ENCODE measurements at places on chromosomes 1 and 21. TPM values are rescaled to one million over a fixed set of nuclear protein-coding genes. Genes with fewer than 3 reads are reported as not detected.

- no peaks in the 10 kb centered on the region for H3K4me1 ChIP-seq
- no peaks in the 10 kb centered on the region for H3K36me3 ChIP-seq
- H3K27ac ChIP-seq: no peak overlapping the region
- peak; percentile 82 for DNase-seq
- no peak overlapping the region for H3K4me3 ChIP-seq
Observed at GRCh38 chr1:33634806-33635205, 162.4 kb downstream of the ZSCAN20 start.

GRCh38 chr21:15850645-15851044 is 120.9 kb downstream of the USP25 start:
- no peaks in the 10 kb centered on the region for H3K27me3 ChIP-seq
- peaks cover 28% of the 10 kb centered on the region for H3K4me1 ChIP-seq
- H3K4me3 ChIP-seq: no peak overlapping the region
- DNase-seq: no peak
- H3K27ac ChIP-seq: no peak overlapping the region

DNA sequence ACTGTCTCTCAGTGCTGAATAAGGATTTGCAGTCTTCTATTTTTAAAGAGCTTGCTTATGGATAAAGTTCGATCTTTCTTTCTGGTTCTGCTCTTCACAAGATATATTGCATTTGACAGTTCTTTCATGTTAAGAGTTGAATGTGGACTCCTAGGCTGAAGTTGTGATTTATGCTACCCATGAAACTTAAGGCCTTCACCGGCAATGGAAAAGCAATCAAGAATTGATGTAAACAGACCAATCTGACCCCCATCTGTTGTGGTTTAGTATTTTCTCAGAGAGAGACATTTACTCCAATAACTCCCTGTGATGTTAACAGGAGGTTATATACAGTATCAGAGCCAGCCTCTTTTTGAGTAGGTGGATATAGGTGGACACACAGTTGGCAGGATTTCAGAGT is 165.8 kb downstream of the PAPPA2 start:
- H3K4me3 ChIP-seq: no peak overlapping the region
- H3K36me3 ChIP-seq: no peaks in the 10 kb centered on the region
- H3K27ac ChIP-seq: no peak overlapping the region
- H3K27me3 ChIP-seq: no peaks in the 10 kb centered on the region

- no peaks in the 10 kb centered on the region for H3K4me1 ChIP-seq
- no peak overlapping the region for H3K4me3 ChIP-seq
- DNase-seq: no peak
- H3K27me3 ChIP-seq: no peaks in the 10 kb centered on the region
Observed at GRCh38 chr1:84121360-84121759, 22.7 kb upstream of the PRKACB start.

GRCh38 chr1:10639775-10640578 is 156.5 kb downstream of the CASZ1 start:
- no peak overlapping the region for H3K27ac ChIP-seq
- no peak overlapping the region for H3K4me3 ChIP-seq
- DNase-seq: no peak
- H3K27me3 ChIP-seq: no peaks in the 10 kb centered on the region
- H3K4me1 ChIP-seq: peaks cover 30% of the 10 kb centered on the region

DNA sequence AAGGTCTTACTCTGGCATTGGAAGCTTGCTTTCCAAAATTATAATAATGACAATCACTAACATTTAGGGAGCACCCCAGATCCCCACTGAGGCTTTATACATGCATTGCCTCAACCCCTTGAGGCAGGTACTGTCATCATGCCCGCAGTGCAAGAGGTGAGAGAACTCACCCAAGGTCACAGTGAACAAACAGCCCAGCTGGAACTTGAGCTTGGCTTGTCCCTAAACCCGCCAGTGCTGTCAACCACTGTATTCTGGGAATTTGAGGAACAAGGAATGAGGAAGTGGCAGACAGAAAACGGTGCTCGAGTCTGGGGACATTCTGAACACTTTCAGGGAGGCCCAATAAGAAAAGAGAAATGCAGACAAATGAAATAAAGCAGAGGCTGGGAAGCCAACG is 34.6 kb upstream of the TLR5 start:
- no peak overlapping the region for H3K27ac ChIP-seq
- no peaks in the 10 kb centered on the region for H3K36me3 ChIP-seq
- no peak for DNase-seq

- H3K4me3 ChIP-seq: no peak overlapping the region
- no peak for DNase-seq
- peaks cover 6% of the 10 kb centered on the region for H3K4me1 ChIP-seq
- no peak overlapping the region for H3K27ac ChIP-seq
Observed at GRCh38 chr1:229102741-229103391, 168.0 kb upstream of the RAB4A start.

DNA sequence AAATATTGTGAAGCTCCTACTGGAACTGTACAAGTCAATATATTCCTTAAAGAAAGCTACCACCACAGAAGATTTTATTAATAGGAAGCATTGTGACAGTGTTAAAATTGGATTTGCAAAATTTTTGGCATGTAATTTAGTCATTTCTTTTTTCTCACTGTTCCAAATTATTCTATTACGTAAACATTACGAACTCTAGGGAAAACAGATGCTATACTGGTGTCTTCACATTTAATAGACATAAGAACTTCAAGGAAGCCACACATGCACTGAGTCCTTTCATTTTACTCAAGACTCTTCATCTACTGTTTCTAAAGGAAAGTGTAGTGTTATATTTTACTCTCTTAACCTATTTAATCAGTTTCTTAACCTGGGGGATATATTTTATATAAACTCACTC is 135.4 kb downstream of the HMCN1 start:
- no peak for DNase-seq
- peaks cover 33% of the 10 kb centered on the region for H3K36me3 ChIP-seq
- no peak overlapping the region for H3K27ac ChIP-seq
- H3K27me3 ChIP-seq: no peaks in the 10 kb centered on the region
- H3K4me3 ChIP-seq: no peak overlapping the region

DNA sequence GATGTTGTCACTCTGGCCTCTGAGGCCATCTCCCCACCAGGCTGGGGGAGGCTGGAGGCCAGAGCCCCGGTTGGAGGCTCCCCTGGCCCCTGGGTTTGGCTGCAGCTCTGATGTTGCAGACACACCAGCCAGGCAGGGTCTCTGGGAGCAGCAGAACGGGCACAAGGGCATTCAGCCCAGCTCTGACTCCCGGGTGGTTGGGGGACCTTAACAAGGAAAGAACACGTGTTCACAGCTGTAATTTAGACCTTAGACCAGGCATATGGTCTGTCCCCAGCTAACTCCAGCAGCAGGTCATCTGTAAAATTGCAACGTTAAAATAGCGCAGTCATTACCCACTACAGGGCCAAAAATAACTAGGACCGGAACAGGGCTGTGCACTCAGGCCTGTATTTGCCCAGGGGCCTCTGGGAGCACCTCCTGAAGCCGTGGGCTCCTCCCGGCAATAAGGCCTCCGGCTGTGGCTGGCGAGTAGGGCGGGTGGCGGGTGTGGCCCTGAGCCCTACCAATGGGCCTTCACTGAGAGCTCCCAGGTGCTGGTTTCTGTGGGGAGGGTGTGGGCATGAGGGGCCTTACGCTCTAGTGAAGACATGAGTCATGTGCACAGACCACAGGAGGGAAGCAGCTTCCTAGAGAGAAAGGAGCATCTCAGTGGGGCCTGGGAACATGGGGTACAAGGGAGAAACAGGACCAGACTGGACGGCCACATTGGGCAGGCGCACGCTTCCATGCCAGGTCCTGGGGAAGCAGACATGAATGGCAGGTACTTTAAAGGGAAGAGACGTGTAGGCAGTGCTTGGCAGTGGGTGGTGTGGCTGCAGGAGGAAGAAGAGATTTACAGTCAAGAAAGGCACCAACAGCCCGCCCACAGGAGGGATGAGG is 6.1 kb downstream of the LDLRAP1 start:
- H3K27ac ChIP-seq: peak overlapping the region; percentile 92
- no peaks in the 10 kb centered on the region for H3K27me3 ChIP-seq
- peak overlapping the region; percentile 14 for H3K4me3 ChIP-seq
- H3K4me1 ChIP-seq: peaks cover 63% of the 10 kb centered on the region

DNA sequence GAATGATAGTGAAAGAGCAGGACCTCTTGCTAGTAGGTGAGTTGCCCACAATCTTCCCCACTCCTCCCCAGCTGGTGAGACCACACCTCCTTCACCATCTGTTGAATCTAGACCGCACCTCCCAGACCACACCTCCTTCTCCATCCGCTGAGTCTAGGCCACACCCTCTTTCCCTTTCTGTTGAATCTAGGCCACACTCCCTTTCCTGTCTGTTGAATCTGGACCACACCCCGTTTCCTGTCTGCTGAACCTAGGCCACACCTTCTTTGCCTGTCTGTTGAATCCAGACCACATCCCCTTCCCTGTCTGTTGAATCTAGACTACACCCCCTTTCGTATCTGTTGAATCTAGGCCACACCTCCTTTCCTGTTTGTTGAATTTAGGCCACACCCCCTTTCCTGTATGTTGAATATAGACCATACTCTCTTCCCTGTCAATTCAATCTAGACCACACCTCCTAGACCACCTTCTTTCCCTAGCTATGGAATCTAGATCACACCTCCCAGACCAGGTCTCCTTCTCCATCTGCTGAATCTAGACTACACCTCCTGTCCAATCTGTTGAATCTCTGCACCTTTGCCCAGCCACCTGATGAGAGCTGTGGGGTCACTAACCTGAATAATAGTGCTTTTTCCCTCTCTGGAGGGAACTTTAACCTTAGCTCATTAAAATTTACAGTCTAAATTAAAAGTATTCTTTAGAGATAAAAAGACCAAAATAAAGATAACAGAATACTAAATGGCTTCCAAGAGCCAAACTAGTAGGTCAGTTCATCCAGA is 116.3 kb downstream of the DAB1 start:
- no peak overlapping the region for H3K4me3 ChIP-seq
- no peaks in the 10 kb centered on the region for H3K4me1 ChIP-seq
- no peak overlapping the region for H3K27ac ChIP-seq
- H3K27me3 ChIP-seq: peaks cover 3% of the 10 kb centered on the region

GRCh38 chr1:224435999-224436398 is 1.4 kb upstream of the WDR26 start:
- no peaks in the 10 kb centered on the region for H3K27me3 ChIP-seq
- peak overlapping the region; percentile 94 for H3K27ac ChIP-seq
- no peak for DNase-seq
- H3K36me3 ChIP-seq: peaks cover 7% of the 10 kb centered on the region
- H3K4me1 ChIP-seq: peaks cover 26% of the 10 kb centered on the region
- peak overlapping the region; percentile 95 for H3K4me3 ChIP-seq

- peaks cover 28% of the 10 kb centered on the region for H3K27me3 ChIP-seq
- H3K4me3 ChIP-seq: no peak overlapping the region
- H3K4me1 ChIP-seq: peaks cover 2% of the 10 kb centered on the region
- H3K36me3 ChIP-seq: no peaks in the 10 kb centered on the region
Observed at GRCh38 chr1:234216116-234216703, 157.0 kb upstream of the COA6 start.

- no peak for DNase-seq
- H3K27me3 ChIP-seq: no peaks in the 10 kb centered on the region
- H3K36me3 ChIP-seq: peaks cover 45% of the 10 kb centered on the region
- H3K4me1 ChIP-seq: peaks cover 15% of the 10 kb centered on the region
Observed at GRCh38 chr1:223752721-223753515, 40.6 kb downstream of the CAPN2 start.

DNA sequence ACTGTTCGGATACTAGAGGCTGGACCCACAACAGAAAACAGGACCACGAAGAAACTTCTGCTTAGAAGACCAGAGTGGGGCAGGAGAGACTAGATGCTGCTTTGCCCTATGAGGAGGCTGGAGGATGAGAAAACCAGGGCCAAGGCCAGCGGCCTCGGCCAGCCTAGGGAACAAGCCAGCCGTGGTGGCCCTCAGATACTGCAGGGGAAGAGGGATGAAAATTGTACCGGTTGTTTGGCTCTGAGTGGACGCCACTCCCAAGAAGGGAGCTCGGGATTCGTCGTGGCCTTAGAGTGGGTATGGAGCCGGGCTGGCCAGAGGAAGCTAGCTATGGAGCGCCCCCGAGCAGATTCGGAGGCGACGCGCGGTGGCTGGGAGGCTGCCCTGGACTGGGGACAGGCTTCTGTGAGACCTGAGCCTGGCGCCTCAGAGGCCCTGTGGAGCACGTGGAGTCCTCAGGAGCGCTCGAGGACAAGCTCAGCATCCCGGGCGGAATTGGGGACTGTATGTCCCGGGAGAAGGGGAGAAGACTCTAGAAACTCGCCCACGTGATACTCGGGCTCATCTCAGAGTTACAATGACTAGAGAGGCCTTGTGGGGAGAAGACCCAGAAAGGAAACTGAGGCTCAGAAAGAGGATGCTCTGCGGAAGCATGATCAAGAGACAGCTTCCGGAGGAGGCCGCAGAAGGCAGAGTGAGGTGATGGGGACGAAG is 2.8 kb downstream of the PRRX1 start:
- peak overlapping the region; percentile 94 for H3K27ac ChIP-seq
- H3K4me3 ChIP-seq: peak overlapping the region; percentile 90
- peaks cover 41% of the 10 kb centered on the region for H3K36me3 ChIP-seq
- H3K4me1 ChIP-seq: peaks cover 65% of the 10 kb centered on the region
- H3K27me3 ChIP-seq: no peaks in the 10 kb centered on the region

- no peak for DNase-seq
- peaks cover 3% of the 10 kb centered on the region for H3K27me3 ChIP-seq
- peak overlapping the region; percentile 71 for H3K4me3 ChIP-seq
Observed at GRCh38 chr1:226223786-226224244, 351 bp downstream of the MIXL1 start.

- DNase-seq: no peak
- no peak overlapping the region for H3K27ac ChIP-seq
- peaks cover 8% of the 10 kb centered on the region for H3K36me3 ChIP-seq
- H3K4me3 ChIP-seq: no peak overlapping the region
- no peaks in the 10 kb centered on the region for H3K27me3 ChIP-seq
Observed at GRCh38 chr1:16621300-16621658, 7.9 kb upstream of the NBPF1 start.

DNA sequence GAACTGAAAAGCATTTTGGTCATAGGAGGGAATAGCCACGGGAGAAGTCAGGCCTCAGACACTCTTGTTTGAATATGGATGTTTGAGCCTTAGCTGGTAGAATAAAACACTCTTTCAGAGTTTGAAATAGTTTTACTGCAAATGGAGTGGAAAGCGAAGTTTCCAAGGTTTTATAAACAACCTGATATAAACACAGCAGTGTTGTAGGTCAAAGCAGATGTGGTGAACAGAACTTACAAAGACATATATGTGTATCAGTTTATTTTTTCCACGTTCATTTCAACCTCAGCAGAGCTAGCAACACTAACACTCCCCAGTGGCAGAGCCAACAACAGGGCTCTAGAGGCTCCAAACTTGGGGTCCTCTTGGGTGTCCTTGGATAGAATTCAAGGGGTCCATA is 89.9 kb downstream of the WLS start:
- peak overlapping the region; percentile 91 for H3K27ac ChIP-seq
- no peaks in the 10 kb centered on the region for H3K27me3 ChIP-seq
- peaks cover 44% of the 10 kb centered on the region for H3K36me3 ChIP-seq
- DNase-seq: no peak
- no peak overlapping the region for H3K4me3 ChIP-seq

- no peak overlapping the region for H3K4me3 ChIP-seq
- peaks cover 74% of the 10 kb centered on the region for H3K4me1 ChIP-seq
- H3K27me3 ChIP-seq: no peaks in the 10 kb centered on the region
- peak overlapping the region; percentile 79 for H3K27ac ChIP-seq
- no peaks in the 10 kb centered on the region for H3K36me3 ChIP-seq
Observed at GRCh38 chr1:94110946-94111740, 9.8 kb downstream of the ABCA4 start.

- H3K4me3 ChIP-seq: no peak overlapping the region
- no peaks in the 10 kb centered on the region for H3K27me3 ChIP-seq
- DNase-seq: no peak
- H3K4me1 ChIP-seq: peaks cover 9% of the 10 kb centered on the region
- no peak overlapping the region for H3K27ac ChIP-seq
- no peaks in the 10 kb centered on the region for H3K36me3 ChIP-seq
Observed at GRCh38 chr1:160520999-160521398, 2.1 kb downstream of the SLAMF6 start.

Gene SPATC1L
- total RNA-seq: 18.9 TPM

Gene GBP3
- 18.3 TPM for total RNA-seq

Gene RAB7B
- 0.78 TPM for total RNA-seq

Gene ELOVL1
- total RNA-seq: 61.9 TPM

Gene PTPRU
- 3.5 TPM for total RNA-seq

Gene SELP
- not detected for total RNA-seq

Gene FAM177B
- total RNA-seq: not detected
